ENCODE measurements at places on chromosomes 3 and 15. TPM values are rescaled to one million over a fixed set of nuclear protein-coding genes. Genes with fewer than 3 reads are reported as not detected.
A peak's percentile ranks its signal among the peaks of the same experiment; 100 is the strongest.

DNA sequence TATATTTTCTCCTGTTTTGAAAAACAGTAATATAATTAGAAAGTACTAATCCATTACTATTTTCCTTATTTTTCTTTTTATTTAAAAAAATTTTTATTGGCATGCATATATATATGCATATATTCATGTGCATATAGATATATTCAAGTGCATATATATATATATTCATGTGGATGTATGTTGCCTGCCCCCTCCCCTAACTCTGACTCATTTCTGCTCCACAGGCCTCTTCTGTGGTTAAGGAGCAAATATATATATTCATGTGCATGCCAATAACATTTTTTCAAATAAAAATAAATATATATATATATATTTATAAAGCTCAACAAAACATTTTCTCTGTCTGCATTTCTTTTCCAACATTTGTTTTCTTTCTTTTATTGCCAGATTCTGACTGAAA is 13.6 kb upstream of the CORO2B start:
- no peak overlapping the region for H3K4me3 ChIP-seq
- DNase-seq, result no peak
- no peak overlapping the region for H3K27ac ChIP-seq
- H3K36me3 ChIP-seq, result no peaks in the 10 kb centered on the region
- H3K4me1 ChIP-seq, result no peaks in the 10 kb centered on the region

DNA sequence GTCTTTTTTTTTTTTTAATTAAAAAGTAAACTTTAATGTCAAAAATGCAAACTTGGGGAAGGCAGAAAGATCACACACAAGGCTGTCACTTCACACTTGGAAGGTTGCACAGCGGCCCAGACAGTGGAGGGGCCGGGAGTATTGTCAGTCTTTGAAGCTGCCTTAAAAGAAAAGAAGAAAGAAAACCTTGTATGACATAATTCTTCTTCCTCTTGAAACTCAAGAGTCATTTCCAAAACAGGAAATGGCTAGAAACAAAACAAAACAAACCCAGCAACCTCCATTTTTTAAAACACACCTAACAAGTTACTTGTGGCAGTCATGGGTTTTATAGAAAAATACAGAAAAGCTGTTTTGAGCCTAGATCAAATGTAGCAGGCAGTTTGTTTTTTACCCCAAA is 68.1 kb upstream of the MAGI1 start:
- DNase-seq, result no peak
- no peaks in the 10 kb centered on the region for H3K4me1 ChIP-seq
- no peak overlapping the region for H3K27ac ChIP-seq
- no peaks in the 10 kb centered on the region for H3K36me3 ChIP-seq

GRCh38 chr3:85576091-85576690 is 617.4 kb downstream of the CADM2 start:
- DNase-seq, result peak; percentile 68
- H3K27me3 ChIP-seq, result no peaks in the 10 kb centered on the region
- H3K27ac ChIP-seq, result no peak overlapping the region
- no peak overlapping the region for H3K4me3 ChIP-seq
- no peaks in the 10 kb centered on the region for H3K36me3 ChIP-seq
- H3K4me1 ChIP-seq, result no peaks in the 10 kb centered on the region

DNA sequence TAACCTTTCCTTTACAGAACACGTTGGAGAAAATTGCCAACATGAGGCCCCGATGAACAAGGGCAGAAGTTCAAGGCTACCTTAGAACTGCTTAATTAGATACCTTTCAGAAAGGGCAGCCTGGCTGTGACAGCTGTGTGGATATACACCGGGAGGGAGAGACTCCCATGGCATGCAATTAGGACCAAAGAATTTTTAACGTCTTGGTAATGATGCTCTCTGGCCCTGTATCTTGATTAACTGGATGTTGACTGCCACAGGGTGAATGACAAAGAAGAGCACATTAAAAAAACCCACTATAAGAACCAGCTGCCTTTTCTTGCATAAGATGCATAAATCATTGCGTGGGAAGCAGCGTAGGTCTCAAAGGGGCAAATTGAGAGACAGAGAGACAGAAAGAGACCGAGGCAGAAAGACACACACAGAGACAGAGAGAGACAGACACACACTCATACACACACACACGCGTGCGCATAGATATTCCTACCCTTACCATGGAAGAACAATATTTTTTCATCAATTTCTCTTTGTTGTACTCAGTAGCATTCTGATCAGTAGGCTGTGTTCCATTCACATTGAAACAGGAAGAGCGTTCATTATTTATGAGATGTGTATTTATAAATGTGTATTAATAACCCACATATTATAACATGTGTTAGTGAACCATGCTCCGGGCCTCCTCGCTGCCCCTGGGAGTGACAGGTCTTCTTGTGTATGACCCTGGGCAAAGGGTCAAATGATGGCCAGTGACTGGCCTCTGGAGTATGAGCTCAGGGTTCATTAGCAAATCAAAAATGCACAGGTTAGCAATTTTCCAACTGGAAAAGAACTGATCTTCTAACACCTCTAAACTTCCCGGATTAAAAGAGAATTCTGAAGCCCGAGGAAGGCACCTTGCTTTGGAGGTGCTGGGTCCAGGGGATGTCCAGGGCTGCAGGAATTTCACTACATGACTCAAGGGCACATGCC is 118.8 kb downstream of the NSMCE3 start:
- DNase-seq, result no peak
- H3K27ac ChIP-seq, result no peak overlapping the region
- no peaks in the 10 kb centered on the region for H3K36me3 ChIP-seq
- peaks cover 2% of the 10 kb centered on the region for H3K4me1 ChIP-seq
- peaks cover 17% of the 10 kb centered on the region for H3K27me3 ChIP-seq

GRCh38 chr3:25380222-25380739 is 47.8 kb upstream of the RARB start:
- no peaks in the 10 kb centered on the region for H3K27me3 ChIP-seq
- no peaks in the 10 kb centered on the region for H3K36me3 ChIP-seq
- no peak overlapping the region for H3K4me3 ChIP-seq
- DNase-seq, result no peak
- no peaks in the 10 kb centered on the region for H3K4me1 ChIP-seq

GRCh38 chr15:100520132-100520921 is 8.4 kb downstream of the CERS3 start:
- H3K27me3 ChIP-seq, result no peaks in the 10 kb centered on the region
- H3K4me3 ChIP-seq, result no peak overlapping the region
- peaks cover 16% of the 10 kb centered on the region for H3K4me1 ChIP-seq
- no peak for DNase-seq
- H3K36me3 ChIP-seq, result peaks cover 2% of the 10 kb centered on the region

- H3K27ac ChIP-seq, result no peak overlapping the region
- H3K27me3 ChIP-seq, result no peaks in the 10 kb centered on the region
- no peaks in the 10 kb centered on the region for H3K4me1 ChIP-seq
- H3K4me3 ChIP-seq, result no peak overlapping the region
- no peaks in the 10 kb centered on the region for H3K36me3 ChIP-seq
- DNase-seq, result no peak
Measured at GRCh38 chr3:83956431-83956830, 1002.4 kb upstream of the CADM2 start.

- H3K36me3 ChIP-seq, result peaks cover 29% of the 10 kb centered on the region
- H3K4me3 ChIP-seq, result peak overlapping the region; percentile 83
- DNase-seq, result no peak
- no peaks in the 10 kb centered on the region for H3K27me3 ChIP-seq
- peak overlapping the region; percentile 98 for H3K27ac ChIP-seq
Measured at GRCh38 chr15:92881211-92881754, 18.8 kb upstream of the CHD2 start.

DNA sequence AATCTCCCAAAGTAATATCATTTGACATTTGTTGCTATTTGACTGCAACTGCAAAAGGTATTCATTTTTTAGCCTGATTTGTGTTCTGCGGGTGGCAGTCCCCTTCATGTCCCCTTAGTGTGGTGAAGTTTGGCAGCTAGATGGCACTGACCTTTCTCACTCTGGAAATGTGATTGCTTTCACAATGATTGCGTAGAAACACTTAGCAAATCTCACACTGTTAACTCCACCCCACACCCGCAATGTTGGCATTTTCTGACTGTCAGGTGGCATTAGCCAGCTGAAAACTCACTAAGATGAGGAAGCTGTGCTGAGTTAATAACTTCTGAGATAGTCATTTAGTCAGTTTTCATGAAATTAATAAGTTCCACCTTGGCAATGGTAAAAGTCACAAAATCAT is 76.9 kb downstream of the TRIM69 start:
- H3K36me3 ChIP-seq, result no peaks in the 10 kb centered on the region
- H3K27me3 ChIP-seq, result peaks cover 6% of the 10 kb centered on the region
- H3K4me3 ChIP-seq, result no peak overlapping the region
- peaks cover 8% of the 10 kb centered on the region for H3K4me1 ChIP-seq
- no peak overlapping the region for H3K27ac ChIP-seq

- peaks cover 4% of the 10 kb centered on the region for H3K36me3 ChIP-seq
- no peak for DNase-seq
- no peak overlapping the region for H3K4me3 ChIP-seq
- H3K27ac ChIP-seq, result no peak overlapping the region
- H3K4me1 ChIP-seq, result no peaks in the 10 kb centered on the region
- H3K27me3 ChIP-seq, result no peaks in the 10 kb centered on the region
Measured at GRCh38 chr3:112871735-112872134, 25.1 kb upstream of the CD200R1L start.

DNA sequence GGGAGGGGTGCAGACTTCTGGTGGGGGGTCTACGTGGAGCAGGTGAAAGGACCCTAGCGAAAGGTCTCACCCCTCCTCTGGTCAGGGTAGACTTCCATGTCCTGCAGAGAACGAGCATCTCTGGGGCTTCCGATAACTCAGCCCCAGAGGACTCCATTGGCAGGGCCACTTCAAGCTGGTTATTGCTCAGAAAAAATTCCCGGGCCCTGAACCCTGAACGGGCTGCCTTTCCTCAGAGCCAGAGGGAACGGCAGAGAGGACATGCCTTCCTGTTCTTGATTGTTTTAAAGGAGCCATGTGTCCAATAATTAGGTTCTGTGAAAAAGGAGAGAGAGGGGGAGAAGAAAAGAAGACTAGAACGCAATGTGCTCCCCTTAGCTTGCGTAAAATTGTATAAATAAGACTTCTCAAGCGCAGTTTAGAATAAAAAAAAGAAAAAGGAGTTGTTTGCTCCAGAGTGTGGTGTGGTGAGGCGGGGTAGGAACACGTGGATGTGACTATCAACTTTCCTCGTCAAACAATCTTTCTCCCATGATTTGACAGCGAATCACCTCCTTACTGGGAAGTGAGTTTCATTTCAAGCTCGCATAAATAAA is 193.4 kb upstream of the UBE2E1 start:
- H3K4me3 ChIP-seq, result no peak overlapping the region
- H3K36me3 ChIP-seq, result no peaks in the 10 kb centered on the region
- DNase-seq, result no peak

GRCh38 chr3:194285024-194285849 is 65.9 kb downstream of the CPN2 start:
- H3K27me3 ChIP-seq, result peaks cover 6% of the 10 kb centered on the region
- no peaks in the 10 kb centered on the region for H3K36me3 ChIP-seq
- no peaks in the 10 kb centered on the region for H3K4me1 ChIP-seq
- no peak overlapping the region for H3K27ac ChIP-seq
- H3K4me3 ChIP-seq, result no peak overlapping the region
- DNase-seq, result no peak

- no peak for DNase-seq
- no peaks in the 10 kb centered on the region for H3K36me3 ChIP-seq
- no peaks in the 10 kb centered on the region for H3K27me3 ChIP-seq
- H3K4me1 ChIP-seq, result no peaks in the 10 kb centered on the region
- no peak overlapping the region for H3K4me3 ChIP-seq
Measured at GRCh38 chr15:87712211-87712610, 544.3 kb downstream of the NTRK3 start.

DNA sequence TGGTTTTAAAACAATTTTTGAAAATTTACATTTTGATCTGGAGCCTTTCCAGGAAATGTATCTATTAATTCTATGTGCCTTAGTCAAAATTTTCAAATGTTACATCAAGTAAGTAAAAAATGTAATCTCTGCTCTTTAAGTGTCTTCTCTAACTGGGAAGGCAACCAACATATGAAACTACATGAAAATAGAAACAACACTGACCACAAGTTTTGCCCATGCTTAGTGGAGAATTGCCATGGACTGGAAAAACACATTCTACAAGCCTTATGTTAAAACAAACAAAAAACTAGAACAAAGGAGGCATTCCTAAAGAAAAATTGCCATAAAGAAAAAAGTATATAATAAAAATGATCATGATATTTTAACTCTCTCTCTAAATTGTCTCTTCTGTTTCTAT is 75.9 kb upstream of the SPRED1 start:
- H3K27ac ChIP-seq, result no peak overlapping the region
- H3K4me3 ChIP-seq, result no peak overlapping the region
- H3K36me3 ChIP-seq, result no peaks in the 10 kb centered on the region
- peaks cover 15% of the 10 kb centered on the region for H3K27me3 ChIP-seq

PLAAT1 gene
- total RNA-seq, result not detected

SNX33 gene
- 1.7 TPM for total RNA-seq

TERC gene
- 21.7 TPM for total RNA-seq

SLC12A1 gene
- total RNA-seq, result not detected

P2RY13 gene
- not detected for total RNA-seq

LRRC31 gene
- total RNA-seq, result not detected

PAQR9 gene
- not detected for total RNA-seq

KLHL18 gene
- total RNA-seq, result 32.6 TPM

LYZL4 gene
- total RNA-seq, result not detected

Measured in activated CD8-positive, alpha-beta T cell treated with anti-CD3 and anti-CD28 coated beads for 36 hours (primary cell).